ENCODE measurements at places on chromosomes 2 and 18. TPM values are rescaled to one million over a fixed set of nuclear protein-coding genes. Genes with fewer than 3 reads are reported as not detected.

AQP12B gene
- total RNA-seq, result not detected

LAMA3 gene
- 3.8 TPM for total RNA-seq

CCDC85A gene
- 0.13 TPM for total RNA-seq

PKDCC gene
- total RNA-seq, result 86.0 TPM

CACNB4 gene
- 10.8 TPM for total RNA-seq

GCKR gene
- 8.5 TPM for total RNA-seq

RAB27B gene
- total RNA-seq, result 10.6 TPM

C2orf81 gene
- total RNA-seq, result 3.5 TPM

STAT4 gene
- 0.56 TPM for total RNA-seq

RGPD4 gene
- not detected for total RNA-seq

SLC11A1 gene
- 0.13 TPM for total RNA-seq

RTP5 gene
- total RNA-seq, result not detected

LIPG gene
- 5.5 TPM for total RNA-seq

BMP10 gene
- total RNA-seq, result not detected

LRRTM4 gene
- not detected for total RNA-seq

GTF2A1L gene
- 3.8 TPM for total RNA-seq

PROC gene
- 0.26 TPM for total RNA-seq

ST6GAL2 gene
- 0.07 TPM for total RNA-seq

BCS1L gene
- 28.5 TPM for total RNA-seq

MBD5 gene
- 22.4 TPM for total RNA-seq

MARCO gene
- not detected for total RNA-seq

DCDC2C gene
- total RNA-seq, result not detected

All from smooth muscle cell of the pulmonary artery (primary cell).